ENCODE measurements at places on chromosomes 7 and 10. TPM values are rescaled to one million over a fixed set of nuclear protein-coding genes. Genes with fewer than 3 reads are reported as not detected.
A peak's percentile ranks its signal among the peaks of the same experiment; 100 is the strongest.

Gene HKDC1
- 0.04 TPM for total RNA-seq

GRCh38 chr7:158373476-158374133 is 214.0 kb downstream of the PTPRN2 start:
- DNase-seq = no peak

DNA sequence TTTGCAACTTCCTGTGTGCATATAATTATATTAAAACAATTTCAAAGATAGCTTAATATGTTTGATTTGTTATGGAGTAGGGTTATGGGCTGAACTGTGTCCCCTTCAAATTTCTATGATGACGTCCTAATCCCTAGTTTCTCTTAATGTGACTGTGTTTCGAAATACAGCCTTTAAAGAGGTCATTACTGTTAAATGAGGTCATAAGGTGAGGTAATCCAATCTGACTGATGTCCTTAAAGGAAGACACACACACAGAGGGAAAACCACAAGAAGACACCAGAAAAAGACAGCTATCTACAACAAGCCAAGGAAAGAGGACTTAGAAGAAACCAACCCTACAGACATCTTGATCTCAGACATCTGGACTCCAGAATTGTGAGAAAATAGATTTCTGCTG is 407.4 kb downstream of the MAGI2 start:
- DNase-seq = no peak

DNA sequence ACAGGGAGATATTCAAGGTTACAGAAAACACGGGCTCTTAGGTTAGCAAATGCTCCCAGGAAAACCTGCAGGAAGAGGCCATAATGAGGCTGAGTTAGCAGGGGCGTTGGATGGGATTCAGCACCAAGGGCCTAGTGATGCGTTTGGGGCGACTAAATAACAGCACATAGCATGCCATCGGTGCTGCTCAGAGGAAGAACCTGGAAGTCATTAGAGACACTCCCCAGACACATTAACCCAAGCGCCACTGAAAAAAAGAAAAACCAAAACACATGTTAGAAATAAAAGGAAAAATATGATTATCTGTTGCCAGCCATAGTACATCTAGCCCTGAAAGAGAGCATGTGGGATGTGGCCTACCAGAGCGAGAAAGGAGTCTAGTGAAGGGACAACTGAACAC is 28.8 kb upstream of the OPALIN start:
- no peak for DNase-seq

GRCh38 chr7:33981671-33982424 is 76.5 kb downstream of the BMPER start:
- no peak for DNase-seq

Gene MAT1A
- 0.04 TPM for total RNA-seq

GRCh38 chr10:30011396-30011795 is 48.0 kb downstream of the JCAD start:
- peak; percentile 85 for DNase-seq

Gene ATG9B
- 0.22 TPM for total RNA-seq

Gene PHYHIPL
- 0.31 TPM for total RNA-seq

- peak; percentile 15 for DNase-seq
Measured at GRCh38 chr7:152108359-152108758, 82.9 kb downstream of the GALNT11 start.

DNA sequence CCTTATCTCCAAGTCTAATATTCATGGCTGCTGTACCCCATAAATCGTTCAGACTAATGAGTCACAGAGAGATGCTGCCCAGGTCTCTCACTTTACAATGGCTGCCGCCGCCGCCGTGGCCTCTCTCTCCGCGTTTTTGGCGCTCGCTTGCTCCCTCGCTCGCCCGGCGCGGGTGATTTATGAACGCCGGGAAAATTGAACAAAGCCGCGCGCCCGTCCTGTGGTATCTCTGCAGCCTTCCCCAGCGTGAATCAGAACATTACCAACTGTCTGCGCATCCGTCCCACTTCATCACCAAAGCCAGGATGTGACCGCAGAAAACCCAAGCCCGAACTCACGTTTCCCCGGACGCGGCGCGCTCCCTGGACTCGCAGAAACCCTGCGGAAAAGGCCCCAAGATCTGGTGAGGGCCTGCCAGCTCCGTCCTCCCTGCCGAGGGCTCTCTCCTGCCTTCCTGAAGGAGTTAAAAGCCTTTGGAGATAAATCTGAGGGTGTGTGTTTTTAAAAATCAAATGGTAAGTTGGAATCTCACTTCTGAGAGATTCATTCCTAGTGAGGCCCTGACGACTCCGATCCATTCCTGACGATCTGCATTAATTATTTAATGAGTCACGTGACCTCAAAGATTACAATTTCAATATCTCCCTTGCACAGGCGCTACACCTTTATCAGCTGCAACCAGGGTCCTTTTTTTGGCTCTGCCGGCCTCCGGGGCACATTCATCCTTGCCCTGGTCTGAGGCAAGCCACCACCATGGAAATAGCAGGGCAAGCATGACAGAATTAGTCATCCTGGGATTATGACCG is 6.3 kb downstream of the HOXA4 start:
- no peak for DNase-seq

- DNase-seq = peak; percentile 48
Measured at GRCh38 chr10:87623191-87623590, 36.5 kb upstream of the PAPSS2 start.

GRCh38 chr7:95632609-95633008 is 36.3 kb upstream of the PDK4 start:
- no peak for DNase-seq

GRCh38 chr10:32299354-32299980 is 47.5 kb downstream of the EPC1 start:
- no peak for DNase-seq

DNA sequence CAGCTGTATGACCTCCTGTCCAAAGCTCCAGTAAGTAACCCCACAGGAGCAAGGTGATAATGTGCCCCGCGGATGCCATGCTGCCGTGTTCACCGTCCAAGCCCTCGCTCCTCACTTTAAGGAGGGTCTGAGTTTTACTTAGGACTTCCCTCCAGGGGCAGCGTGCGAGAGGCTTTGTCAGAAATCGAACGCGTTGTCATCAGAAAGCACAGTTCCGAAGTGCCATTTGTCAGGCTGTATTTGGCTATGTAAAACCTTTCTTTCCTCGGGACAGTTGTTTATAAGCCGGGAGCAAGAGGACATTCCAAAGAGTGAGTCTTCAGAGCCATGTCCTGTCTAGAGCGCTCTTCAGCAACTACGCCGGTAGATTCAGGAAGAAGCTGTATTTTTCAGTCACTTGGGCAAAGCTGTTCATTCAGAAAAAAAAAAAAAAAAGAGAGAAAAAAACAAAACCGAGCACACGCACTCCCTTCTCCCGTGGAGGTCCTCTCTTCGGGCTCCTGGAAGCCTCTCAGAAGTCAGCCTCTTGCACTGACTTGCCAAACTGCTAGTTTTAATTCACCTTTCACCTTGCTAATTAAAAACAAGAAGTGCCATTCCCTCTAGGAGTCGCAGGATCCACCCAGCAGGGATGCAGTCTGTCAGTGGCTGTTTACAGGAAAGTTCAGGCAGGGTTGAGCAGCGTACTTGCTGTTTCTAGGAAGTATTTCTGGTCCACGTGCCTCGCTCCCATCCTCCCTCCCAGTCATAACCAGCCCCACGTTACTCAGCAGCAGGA is at the start of gene SEMA3E:
TSS of gene SEMA3E (minus strand) at position 676 of the 778 bp plus-strand sequence.
- peak; percentile 71 for DNase-seq

DNA sequence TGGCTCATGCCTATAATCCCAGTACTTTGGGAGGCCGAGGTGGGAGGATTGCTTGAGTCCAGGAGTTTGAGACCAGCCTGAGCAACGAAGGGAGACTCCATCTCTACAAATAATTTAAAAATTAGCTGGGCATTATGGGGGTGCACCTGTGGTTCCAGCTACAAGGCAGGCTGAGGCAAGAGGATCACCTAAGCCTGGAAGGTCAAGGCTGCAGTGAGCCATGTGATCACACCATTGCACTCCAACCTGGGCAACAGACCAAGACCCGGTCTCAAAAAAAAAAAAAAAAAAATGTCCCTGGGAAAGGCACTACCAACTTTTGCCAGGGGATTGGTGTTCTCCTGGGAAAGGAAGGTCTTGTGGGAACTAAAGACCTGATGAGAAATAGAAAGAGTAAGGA is 134.2 kb upstream of the AUTS2 start:
- no peak for DNase-seq

DNA sequence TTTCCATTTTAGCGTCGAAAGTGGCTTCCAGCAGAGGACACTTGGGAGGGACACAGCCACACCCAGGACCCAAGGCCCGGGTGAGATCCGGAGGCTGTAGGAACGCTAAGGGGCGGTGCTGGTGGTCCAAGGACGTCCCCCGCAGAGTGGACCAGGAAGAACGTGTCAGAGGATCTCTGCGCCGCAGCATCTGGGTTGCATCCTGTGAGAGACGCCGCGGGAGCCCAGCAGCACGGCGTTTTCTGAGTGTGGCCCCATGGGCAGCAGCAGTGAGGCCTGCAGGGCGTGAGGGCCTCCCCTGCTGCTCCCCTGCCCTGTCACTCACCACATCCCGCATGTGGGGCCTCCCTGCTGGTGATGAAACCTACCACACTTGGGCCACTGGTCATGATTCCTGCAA is 40.5 kb upstream of the BNIP3 start:
- DNase-seq = no peak

GRCh38 chr7:50329775-50330174 is 25.3 kb downstream of the IKZF1 start:
- DNase-seq = no peak

DNA sequence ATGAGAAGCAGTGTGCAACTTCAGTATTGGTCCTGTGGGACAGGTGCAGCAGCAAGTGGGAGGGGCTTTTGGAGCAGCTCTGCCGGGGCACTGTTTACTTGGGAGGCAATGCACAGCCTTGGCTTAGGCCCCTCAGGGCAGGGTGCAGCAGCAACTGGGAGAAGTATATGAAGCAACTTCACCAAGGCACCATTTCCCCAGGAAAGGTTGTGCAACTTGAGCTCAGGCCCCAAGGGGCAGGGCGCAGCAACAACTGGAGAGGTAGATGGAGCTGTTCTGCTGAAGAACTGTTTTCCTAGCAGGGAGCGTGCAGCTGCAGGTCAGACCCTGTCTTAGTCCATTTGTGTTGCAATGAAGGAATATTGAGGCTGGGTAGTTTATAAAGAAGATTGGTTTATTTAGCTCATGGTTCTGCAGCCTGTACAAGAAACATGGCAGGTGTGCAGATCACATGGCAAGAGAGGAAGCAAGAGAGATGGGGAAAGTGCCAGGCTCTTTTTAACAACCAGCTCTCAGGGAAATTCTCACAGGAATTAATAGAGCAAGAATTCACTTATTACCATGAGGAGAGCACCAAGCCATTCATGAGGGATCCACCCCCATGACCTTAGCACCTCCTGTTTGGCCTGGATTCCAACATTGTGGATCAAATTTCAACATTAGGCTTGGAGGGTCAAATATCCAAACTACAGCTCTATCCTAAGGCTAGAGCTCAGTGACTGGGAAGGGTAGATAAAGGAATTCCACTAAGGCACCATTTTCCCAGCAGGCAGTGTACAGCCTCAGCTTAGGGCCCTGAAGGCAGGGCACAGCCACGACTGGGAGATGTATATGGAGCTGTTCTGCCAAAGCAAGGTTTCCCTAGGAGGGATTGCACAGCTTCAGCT is 10.9 kb downstream of the GPR141 start:
- DNase-seq = peak; percentile 22

- DNase-seq = no peak
Measured at GRCh38 chr7:8371742-8372141, 61.7 kb upstream of the NXPH1 start.

- DNase-seq = no peak
Measured at GRCh38 chr7:69189406-69189805, 408.9 kb upstream of the AUTS2 start.

All from muscle of leg (tissue), 16 donors.